Midbrain (tissue), 1 donor: ENCODE measurements at places on chromosomes 4 and X.
A peak's percentile ranks its signal among the peaks of the same experiment; 100 is the strongest.

GRCh38 chr4:132865458-132865857, 283.6 kb upstream of the PCDH10 start:
- DNase-seq, result no peak

DNA sequence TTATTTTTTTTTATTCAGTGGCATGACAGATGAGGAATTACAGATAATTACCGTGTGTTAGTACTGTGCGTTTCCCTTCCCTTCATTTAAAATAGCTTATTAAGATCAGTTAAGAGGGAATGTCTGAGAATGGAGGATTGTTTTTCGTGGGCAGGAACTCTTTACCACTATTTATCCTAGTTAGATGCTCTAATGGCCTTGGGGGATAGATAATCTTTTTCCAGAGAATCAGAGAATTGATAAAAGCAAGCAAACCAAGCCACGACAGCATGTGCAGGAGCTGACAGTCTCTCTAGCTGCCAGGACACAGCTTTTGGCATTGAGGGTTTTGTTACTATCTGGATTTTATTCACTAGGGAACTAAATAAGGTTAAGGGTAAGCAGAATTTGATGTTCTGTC, 128.7 kb downstream of the DCLK2 start:
- DNase-seq, result no peak

DNA sequence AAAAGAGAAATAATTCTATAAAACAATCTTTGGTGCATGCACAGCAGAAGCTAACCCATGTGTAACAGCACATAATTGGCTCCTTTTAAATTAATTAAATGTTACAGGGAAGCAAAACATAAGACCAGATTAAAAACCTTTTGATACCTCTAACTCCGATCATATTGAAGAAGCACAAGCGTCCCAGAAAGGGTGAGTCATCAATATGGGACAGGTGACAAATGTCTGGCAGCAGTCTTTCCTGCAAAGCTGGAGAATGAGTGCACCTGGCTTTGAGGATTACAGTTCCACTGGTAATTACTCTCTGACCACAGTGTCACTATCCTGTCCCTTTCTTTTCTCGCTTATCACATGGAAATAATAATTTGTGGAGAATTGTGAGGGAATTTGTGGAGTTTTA, 94.6 kb downstream of the FAM9B start:
- no peak for DNase-seq

DNA sequence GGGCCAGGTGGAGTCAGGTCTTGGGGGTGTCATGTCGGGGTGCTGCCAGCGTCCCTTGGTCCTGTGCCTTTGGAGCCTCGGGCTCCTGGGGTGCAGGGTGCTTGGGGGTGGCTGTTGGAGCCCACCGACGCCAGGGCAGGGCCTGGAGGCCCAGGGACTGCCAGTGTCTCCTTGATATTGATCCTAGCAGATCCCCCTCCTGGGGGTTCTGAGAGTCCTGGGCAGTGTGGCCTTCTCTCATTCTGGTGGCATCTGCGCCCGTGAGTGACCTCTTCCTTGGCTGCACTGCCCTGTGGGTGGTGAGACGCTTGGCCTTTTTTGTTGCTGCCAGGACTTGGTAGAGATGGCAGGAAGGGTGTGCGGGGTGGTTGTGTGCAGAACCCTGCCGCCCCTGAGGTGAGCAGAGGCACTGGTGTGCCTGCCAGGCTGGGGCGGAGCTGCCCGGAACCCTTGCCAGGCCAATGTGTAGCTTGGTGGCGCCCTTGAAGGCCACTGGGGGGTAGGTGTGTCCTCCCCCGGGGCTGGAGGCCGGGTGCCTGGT, 7.0 kb downstream of the NAT8L start:
- DNase-seq, result no peak

GRCh38 chrX:23720117-23720677, 22.9 kb downstream of the ACOT9 start:
- no peak for DNase-seq

DNA sequence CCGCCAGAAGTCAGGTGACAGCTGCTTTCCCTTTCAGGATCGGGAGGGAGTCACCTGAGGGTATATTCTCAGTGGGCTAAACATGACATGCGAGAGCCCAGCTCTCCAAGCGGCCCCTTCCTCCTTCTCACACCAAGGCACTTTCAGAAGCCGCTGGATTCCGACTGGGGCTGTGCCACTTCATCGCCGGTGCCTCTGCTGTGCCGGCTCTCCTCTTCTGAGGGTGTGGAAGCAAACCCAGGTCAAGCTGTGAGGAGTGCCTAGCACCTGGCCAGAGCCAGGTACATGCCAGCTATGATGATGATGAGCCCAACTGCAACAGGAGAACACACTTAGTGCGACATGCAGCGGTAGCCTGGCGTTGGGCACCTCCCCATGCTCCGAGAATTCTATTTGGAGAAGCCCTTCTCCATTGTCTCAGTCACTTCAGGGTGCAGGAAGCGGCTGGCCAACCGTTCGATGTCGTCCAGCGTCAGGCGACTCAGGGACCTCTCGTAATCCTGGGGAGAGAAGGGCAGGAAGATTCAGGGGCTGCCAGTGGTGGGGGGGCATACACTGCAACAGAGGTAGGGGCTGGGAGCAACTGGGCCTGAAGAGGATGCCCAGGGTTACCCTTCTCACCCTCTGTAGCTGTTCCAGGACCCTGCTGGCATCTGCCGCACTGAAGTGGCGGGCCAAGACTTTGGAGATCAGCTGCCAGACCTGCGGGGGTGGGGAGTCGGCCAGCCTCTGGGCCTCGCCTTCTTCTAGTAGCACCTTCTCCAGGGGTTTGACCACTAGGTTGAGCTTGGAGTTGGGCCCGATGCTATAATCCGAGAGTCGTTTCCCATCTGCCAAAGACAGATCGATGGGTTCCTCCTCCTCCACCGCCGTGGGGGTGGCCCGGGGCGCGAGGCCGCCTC, 1.0 kb downstream of the UBL4A start:
- DNase-seq, result no peak

- peak; percentile 0 for DNase-seq
Measured at GRCh38 chrX:130330706-130331105, 9.0 kb upstream of the SLC25A14 start.

DNA sequence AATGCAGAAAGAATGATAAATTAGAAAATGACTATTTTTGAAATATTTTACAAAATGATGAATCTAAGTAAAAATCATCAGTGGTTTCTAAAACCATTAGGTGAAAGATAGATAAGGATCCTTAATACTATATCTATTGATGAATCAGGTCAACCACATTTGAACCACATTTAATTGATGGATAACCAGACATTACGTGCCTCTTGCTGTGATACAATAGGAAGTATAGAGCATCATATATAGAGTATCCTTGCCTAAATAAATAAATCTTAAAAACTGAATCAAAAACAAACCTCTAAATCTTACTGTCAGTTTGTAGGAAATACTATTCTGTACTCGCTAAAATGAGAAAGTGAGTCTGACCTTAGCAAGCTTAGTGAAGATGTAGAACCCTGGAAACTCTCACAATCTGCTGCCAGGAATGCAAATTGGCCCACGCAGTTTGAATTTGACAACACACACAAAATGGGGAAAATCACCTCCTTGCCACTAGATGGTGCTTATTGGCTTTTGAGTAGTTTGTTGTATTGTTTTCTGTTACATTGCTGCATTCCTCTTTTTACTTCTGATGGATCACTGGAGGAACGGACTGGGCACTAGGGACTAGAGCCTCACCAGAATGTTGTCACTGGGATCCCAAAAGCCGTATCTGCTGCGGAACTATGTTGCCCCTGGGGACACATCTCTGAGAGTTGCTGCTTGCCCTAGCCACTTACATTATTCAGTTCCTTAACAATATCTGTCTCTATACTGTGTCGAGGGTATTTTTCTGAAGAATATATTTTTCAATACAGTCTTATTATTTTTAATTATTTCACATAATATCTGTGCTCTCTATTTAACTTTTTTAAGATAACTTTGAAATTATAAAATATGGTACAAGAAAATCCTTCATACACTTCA, 25.4 kb upstream of the SLAIN2 start:
- DNase-seq, result peak; percentile 23

- DNase-seq, result no peak
Measured at GRCh38 chrX:928606-929005, 283.8 kb downstream of the CRLF2 start.

GRCh38 chrX:119708936-119709335, 16.0 kb upstream of the SEPTIN6 start:
- DNase-seq, result no peak

DNA sequence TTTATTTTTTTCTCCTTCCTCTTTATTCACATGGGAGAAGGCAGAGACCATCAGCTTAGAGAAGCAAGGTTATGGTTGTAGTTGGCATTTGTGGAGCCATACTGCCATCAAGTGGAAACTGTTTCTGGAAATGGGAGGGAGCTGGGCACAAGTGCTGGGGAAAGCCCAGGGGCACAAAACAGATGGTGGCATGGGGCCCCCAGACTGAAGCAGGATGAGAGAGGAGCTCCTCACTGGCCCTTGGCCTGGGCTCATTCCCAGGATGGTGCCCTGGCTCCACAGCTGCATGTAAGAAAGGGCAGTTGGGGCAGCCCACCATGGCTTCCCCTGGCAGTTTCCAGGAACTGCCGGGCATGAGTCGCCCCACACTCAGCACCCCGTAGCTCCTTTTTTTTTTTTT, 59.2 kb downstream of the NBDY start:
- DNase-seq, result peak; percentile 85

DNA sequence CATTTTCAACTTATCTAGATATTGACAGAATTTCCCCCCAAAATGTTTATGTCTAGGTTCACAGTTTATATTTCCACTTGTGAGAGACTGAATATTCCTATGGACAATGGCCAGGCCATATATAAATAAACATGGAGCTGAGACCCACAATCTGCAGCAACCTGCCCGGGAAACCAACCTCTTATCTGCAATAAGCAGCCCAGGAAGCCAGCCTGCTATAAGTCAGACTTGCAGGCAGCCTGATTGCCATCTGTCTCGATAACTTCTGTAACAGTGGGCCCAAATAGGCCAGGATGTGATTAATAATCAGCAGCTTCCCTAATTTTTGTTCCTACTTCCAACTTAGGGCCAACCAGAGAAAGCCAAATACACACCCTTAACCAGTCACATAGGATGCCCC, 5.2 kb upstream of the NAP1L5 start:
- no peak for DNase-seq

- DNase-seq, result no peak
Measured at GRCh38 chr4:4386736-4387392, at the start of gene NSG1. Gene NSG1 (plus strand): TSS chr4:4387102. CDS start chr4:4387630, 528 bp downstream.

- no peak for DNase-seq
Measured at GRCh38 chr4:148557793-148558192, 115.6 kb upstream of the NR3C2 start.

DNA sequence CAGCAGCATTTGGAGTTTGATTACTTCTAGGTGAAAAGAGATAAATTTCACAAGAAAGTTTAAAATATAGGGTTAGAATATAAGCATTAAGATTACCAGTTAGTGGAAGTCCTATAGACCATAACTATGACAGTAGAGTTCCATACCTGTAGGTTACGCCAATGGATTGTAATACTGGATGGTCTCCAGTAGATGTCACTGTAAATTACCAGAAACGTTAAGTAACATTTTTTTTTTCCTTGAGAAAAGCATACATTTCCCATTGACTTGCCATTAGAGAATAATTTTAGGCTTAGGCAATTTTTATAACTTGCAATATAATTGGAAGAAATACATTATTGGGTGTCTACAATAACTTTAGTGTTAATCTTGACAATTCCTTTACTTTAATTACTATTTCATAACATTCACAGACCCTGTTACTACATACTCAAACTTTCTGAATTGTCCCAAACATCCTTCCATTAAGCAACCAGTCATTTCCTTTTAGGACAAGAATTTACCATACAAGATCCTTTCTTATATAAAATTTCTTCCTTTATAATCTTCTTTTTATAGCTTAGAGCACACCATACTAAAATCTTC, 304.1 kb upstream of the TECRL start:
- peak; percentile 1 for DNase-seq

DNA sequence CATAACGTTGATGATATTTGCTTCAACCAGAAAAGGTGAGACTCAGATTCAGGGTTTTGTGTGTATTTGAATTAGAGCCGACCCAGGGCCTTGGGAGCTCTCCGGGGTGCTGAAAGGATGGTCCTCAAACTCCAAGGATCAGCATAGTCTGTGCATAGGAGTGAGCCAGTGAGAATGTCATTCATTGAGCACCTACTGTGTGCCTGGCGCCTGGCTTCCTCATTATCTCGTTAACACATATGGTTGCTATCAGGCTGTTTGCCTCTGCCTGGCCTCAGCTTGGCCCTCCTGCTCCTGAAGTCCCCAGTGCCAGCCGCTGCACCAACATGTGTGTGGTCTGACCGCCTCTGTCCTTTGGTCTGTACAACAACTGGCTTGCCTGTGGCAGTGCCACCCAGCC, 25.1 kb upstream of the JAKMIP1 start:
- DNase-seq, result peak; percentile 36

GRCh38 chr4:2570551-2571222, 34.2 kb downstream of the FAM193A start:
- DNase-seq, result no peak

GRCh38 chr4:177271915-177272766, 37.5 kb upstream of the NEIL3 start:
- no peak for DNase-seq

DNA sequence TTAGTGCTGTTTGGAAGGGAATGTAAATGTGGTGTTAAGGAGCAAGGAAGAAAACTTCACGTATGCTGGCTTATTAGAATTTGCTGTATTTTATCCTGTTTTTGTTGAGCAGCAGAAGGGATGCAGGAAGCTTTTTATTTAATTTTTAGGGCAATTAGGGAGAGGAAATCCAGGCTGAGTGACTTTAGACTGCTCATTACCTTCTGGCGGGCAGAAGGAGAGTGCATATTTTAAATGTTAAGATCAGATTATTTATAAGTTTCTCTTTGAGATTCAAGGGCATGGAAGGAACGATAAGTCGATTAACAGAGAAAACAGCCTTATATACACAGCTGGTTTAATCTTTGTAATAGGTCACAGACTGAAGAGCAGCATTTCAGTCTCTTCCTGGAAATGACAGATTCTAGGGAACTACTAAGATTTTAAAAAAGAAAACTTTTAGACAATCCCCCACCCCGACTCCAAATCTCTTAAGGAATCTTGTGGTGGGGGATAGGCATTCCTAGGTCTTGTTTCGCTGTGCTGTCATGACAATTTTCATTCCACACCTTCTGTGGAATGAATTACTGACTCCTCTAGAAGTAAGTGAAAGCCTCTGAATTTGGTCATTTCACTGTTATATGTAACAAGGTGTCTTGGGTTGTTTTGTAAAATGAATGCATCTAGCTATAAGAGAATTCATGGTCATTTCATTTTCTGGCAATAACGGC, 402.5 kb downstream of the RAPGEF2 start:
- no peak for DNase-seq

DNA sequence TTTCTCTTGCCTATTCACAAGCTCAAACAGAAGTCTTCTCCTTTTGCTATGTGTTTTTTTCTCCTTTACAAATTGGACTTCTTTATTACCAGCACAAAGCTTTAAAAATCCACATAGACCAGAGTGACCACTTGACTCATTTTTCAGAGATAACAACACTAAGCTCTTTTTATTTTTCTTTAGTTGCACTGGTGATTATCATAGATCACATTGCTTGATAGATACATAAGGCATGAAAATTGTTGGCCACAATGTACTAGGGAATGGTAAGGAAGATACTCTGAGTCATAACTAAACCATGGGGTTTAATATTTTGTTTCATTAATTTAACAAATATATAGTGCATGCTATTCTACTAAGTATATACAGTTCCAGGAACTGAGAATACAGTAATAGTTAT, 159.0 kb downstream of the GASK1B start:
- no peak for DNase-seq
